ENCODE measurements at places on chromosomes 7 and 10.

GRCh38 chr7:70135656-70136055 is 537.4 kb downstream of the AUTS2 start:
- DNase-seq: no peak

- DNase-seq: no peak
Observed at GRCh38 chr10:91197127-91197526, 23.3 kb upstream of the PCGF5 start.

DNA sequence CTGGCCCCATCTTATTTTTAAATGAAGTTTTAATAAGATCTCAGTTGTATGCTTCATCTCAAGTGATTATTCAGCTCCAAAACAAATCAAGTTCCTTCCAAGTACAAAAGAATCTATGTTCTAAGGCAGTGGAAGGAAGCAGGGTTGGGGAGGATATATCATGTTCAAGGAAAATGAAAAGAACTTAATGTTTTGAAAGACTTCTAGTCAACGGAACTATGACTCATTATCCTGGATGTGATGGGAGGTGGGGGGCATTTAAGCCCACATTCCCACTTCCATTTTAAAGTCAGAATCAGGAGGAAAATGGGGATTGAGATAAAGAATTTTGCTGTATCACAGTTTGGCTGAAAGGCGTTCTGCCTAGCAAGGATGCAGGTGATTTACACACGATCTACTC is 59.4 kb downstream of the FANK1 start:
- DNase-seq: no peak

GRCh38 chr7:151062399-151063211 is 3.2 kb downstream of the SLC4A2 start:
- DNase-seq: no peak

DNA sequence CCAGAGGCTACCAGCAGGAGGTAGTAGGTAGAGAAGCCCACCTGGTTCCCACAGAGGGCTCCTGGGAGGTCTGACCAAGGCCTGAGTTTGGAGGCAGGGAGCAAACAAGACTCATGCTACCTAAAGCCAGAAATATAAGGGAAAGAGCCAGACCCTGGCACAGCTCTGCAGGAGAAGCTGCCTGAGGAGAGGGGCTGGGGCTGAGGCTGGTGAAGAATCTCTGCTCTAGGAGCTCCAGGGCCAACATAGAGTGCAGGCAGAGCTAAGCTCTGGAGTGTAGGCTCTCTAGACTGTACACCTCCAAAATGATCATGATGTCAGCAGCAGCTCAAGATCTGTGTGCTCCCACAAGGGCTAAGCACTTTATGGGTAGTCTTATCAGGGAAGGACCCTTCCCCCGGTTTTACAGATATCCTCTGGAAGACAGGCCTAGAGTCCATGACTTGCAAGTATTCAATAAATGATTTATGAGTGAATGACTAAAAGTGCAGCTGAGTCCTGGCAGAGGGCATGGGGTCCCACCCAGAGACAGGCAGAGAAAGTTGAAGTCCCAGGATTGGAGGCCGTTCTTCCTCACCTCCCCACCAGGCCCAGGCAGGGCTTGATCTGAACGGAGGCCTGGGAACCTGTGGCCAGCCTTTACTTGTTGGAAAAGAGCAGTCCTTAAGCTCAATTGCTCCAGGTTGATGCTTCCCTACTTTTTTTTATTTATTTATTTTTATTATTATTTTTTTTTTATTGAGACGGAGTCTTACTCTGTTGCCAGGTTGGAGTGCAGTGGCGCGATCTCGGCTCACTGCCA is 71.5 kb upstream of the LRRC4 start:
- no peak for DNase-seq

DNA sequence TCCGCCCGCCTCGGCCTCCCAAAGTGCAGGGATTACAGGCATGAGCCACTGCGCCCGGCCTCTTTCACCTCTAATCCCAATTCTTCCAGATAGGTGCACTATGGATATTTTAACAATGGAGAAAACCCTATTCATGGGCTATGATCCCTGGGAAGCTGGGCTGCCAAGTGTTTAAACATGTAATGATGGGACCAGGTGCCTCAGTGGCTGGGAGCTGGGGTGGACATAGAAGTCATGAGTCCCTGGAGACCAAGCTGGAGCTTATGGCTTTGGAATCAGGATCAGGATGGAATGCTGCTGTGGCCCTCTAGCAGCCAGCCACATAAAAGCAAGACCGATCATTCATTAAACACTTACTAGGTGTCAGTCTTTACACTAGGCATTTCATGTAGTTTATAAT is 41.8 kb upstream of the IGFBP3 start:
- no peak for DNase-seq

- peak; percentile 52 for DNase-seq
Observed at GRCh38 chr10:128062881-128063563, 63.2 kb downstream of the MKI67 start.

DNA sequence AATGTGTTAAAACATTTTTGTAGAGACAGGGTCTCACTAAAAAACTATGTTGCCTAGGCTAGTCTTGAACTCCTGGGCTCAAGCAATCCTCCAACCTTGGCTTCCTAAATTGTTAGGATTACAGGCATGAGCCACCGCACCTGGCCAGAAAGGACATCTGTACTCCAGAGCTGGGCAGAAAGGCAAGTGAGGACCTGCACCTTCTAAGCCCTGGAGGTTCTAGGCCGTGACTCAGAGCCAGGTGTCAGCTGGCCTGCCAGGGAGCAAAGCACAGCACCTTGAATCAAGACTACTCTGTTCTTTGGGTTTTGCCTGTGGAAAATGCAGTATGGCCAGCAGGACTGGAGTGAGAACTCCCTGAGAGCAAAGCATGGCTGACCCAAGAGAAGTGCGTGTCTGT is 396.5 kb downstream of the ADRA2A start:
- DNase-seq: no peak

GRCh38 chr7:138863931-138864330 is 65.9 kb upstream of the ATP6V0A4 start:
- no peak for DNase-seq

DNA sequence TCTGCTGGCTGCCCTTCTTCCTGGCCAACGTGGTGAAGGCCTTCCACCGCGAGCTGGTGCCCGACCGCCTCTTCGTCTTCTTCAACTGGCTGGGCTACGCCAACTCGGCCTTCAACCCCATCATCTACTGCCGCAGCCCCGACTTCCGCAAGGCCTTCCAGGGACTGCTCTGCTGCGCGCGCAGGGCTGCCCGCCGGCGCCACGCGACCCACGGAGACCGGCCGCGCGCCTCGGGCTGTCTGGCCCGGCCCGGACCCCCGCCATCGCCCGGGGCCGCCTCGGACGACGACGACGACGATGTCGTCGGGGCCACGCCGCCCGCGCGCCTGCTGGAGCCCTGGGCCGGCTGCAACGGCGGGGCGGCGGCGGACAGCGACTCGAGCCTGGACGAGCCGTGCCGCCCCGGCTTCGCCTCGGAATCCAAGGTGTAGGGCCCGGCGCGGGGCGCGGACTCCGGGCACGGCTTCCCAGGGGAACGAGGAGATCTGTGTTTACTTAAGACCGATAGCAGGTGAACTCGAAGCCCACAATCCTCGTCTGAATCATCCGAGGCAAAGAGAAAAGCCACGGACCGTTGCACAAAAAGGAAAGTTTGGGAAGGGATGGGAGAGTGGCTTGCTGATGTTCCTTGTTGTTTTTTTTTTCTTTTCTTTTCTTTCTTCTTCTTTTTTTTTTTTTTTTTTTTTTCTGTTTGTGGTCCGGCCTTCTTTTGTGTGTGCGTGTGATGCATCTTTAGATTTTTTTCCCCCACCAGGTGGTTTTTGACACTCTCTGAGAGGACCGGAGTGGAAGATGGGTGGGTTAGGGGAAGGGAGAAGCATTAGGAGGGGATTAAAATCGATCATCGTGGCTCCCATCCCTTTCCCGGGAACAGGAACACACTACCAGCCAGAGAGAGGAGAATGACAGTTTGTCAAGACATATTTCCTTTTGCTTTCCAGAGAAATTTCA is 1.7 kb downstream of the ADRB1 start:
- no peak for DNase-seq

GRCh38 chr7:32937344-32938174 is 19.7 kb upstream of the FKBP9 start:
- no peak for DNase-seq

DNA sequence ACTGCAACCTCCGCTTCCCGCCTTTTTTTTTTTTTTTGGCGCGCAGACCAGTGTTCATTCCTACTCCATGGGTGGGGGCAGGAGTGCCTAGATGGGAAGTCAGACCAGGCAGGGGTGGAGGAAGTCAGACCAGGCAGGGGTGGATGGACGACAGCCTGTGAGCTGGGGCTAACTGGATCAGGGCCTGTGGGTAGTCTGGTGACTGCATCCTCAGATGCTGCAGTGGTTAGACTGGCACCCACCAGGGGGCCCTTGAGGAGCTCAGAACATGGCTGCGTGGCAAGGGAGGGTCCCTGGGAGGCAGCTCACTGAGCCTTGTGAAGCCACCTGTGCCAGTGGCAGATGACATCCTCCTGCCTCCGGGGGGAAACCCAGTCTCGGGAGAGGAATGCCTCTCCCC is 35.1 kb downstream of the RCC1L start:
- DNase-seq: no peak

DNA sequence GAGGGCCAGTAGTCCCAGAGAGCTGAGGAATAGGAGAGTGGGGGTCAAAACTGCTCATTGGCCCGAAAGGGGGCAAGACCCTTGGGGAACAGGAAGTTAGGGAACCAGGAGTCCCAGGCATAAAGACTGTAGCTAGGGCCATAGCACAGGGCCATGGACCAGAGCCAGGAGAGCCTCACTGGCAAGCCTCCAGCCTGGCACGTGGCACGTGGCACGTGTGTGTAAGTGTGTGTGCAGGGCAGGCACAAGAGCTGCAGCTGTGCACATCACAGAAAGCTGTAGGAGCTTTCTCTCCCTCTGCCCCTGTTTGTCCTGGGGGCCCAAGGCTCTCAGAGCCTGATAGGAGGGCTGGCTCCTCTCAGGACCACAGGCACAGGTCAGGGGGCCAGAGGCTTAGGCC is 47.8 kb upstream of the SLF2 start:
- no peak for DNase-seq

- no peak for DNase-seq
Observed at GRCh38 chr10:83166344-83166743, 973.0 kb upstream of the GHITM start.

GRCh38 chr7:16813232-16813616 is 8.4 kb upstream of the AGR2 start:
- no peak for DNase-seq

GRCh38 chr10:17443707-17444387 is 10.5 kb downstream of the ST8SIA6 start:
- no peak for DNase-seq

- DNase-seq: no peak
Observed at GRCh38 chr10:10855151-10855581, 162.5 kb upstream of the CELF2 start.

GRCh38 chr7:34406848-34407530 is 251.0 kb upstream of the NPSR1 start:
- DNase-seq: no peak

DNA sequence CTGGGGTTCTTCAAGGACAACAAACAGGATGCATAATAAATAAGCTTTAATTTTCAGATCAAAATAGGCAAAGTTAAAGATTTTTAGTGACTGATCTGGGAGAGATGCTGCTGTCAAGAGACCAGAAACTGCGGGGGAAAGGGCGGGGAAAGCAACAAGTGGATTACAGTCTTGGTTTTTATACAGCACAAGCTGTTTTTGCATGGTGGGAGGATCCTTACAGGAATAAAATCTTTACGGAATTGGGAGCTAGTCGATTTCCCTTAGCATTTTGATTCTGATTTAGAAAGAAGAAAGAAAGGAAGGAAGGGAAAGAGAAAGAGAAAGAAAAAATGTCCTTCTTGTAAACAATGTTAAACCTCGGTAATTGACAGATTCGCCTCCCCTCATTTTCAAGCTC is 242.3 kb upstream of the SP8 start:
- DNase-seq: no peak

DNA sequence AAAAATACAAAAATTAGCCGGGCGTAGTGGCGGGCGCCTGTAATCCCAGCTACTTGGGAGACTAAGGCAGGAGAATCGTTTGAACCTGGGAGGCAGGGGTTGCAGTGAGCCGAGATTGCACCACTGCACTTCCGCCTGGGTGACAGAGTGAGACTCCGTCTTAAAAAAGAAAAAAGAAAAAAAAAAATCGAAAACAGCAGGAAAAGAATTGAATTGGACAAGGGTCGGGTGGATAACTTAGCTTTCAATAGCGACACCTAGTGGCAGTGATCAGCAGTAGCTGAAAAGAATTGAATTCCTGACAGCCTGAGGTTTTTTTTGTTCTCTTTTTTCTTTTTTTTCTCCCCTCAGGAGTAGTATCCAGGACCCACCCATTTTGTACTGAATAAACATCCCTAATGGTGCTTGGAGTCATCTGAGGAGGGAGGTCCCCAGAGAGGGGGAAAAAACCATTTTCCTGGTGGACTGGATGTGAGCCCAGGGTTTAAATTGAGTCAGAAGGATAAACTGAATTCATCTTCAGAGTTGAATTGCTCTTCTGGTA is 55.1 kb downstream of the CYCS start:
- DNase-seq: peak; percentile 49

Measured in activated CD4-positive, alpha-beta T cell treated with anti-CD3 and anti-CD28 coated beads, Interleukin-2, amount 50 U/mL, for 24 hours (primary cell).